ENCODE measurements at places on chromosomes 2 and 18. TPM values are rescaled to one million over a fixed set of nuclear protein-coding genes. Genes with fewer than 3 reads are reported as not detected.

DNA sequence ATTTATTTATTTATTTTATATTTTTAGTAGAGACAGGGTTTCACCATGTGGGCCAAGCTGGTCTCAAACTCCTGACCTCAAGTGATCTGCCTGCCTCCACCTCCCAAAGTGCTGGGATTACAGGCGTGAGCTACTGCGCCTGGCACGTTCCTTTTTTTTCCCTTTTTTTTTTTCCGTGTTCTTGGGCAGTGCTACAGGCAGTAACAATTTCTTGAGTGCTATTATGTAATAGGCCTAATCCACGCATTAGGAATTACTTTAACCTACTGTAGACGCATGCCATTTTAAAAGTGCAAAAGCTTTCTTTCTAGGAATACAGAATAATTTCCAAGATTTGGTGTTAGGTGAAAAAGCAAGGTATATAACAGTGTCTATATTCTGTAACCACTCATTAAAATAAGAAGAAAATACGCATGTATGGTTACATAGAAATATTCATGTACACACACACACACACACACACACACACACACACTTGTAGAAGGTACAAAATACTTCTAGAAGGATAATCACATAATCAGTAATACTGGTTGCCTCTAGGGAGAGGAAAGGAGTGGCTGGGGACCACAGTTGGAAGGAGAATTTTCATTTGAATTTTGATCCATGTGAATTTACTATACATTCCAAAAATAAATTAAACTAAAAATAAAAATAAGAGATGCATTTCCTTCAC is 92.3 kb downstream of the METTL8 start:
- DNase-seq = no peak
- H3K36me3 ChIP-seq = no peaks in the 10 kb centered on the region
- no peaks in the 10 kb centered on the region for H3K4me1 ChIP-seq
- no peak overlapping the region for H3K4me3 ChIP-seq
- H3K27ac ChIP-seq = no peak overlapping the region
- H3K27me3 ChIP-seq = no peaks in the 10 kb centered on the region

DNA sequence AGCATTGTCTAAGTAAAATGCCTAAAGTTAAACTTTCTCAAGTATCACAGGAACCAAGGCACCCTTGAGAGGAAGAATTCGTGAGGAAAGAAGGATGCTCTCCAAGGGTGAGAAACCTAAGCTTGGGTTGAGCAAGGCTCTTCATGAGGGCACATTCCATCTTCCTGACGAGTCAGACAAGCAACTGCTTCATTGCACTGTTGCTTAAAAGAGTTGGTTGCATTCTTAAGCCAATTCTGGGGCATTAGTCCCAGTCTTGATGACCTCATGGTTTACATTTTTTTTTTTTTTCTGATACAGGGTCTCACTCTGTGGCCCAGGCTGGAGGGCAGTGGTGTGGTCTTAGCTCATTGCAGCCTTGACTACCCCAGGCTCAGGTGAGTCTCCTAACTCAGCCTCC is 237.5 kb downstream of the ACTR3 start:
- H3K27ac ChIP-seq = no peak overlapping the region
- H3K4me1 ChIP-seq = no peaks in the 10 kb centered on the region
- no peak overlapping the region for H3K4me3 ChIP-seq
- DNase-seq = no peak
- H3K27me3 ChIP-seq = no peaks in the 10 kb centered on the region

GRCh38 chr2:11941201-11942177 is 195.1 kb downstream of the LPIN1 start:
- no peak overlapping the region for H3K4me3 ChIP-seq
- no peaks in the 10 kb centered on the region for H3K36me3 ChIP-seq
- no peaks in the 10 kb centered on the region for H3K27me3 ChIP-seq
- no peak for DNase-seq

- H3K4me1 ChIP-seq = no peaks in the 10 kb centered on the region
- H3K27me3 ChIP-seq = no peaks in the 10 kb centered on the region
- H3K27ac ChIP-seq = no peak overlapping the region
- no peak overlapping the region for H3K4me3 ChIP-seq
- DNase-seq = no peak
Observed at GRCh38 chr2:46379213-46380037, 82.2 kb downstream of the EPAS1 start.

- H3K4me1 ChIP-seq = no peaks in the 10 kb centered on the region
- H3K27me3 ChIP-seq = no peaks in the 10 kb centered on the region
- DNase-seq = no peak
- no peaks in the 10 kb centered on the region for H3K36me3 ChIP-seq
Observed at GRCh38 chr2:179226961-179227259, 37.7 kb downstream of the SESTD1 start.

CCDC102B gene
- 4.8 TPM for total RNA-seq

DSG1 gene
- not detected for total RNA-seq

DNA sequence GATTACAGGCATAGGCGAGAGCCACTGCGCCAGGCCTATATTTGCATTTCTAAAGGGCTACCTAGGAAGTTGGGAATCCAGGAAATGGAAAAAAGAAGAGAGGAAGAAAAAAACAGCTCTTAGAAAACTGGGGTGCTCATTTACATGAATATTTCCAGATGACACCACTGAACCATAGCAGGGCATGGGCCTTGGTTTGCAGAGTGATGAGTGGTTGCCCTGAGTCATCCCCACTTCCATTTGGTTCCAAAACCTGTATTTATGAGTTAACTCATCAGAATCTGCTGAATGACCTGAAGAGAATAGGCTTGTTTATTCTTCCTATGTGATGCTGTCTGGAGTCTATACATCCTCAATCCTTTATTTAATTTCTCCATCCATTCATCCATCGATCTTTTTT is 36.2 kb downstream of the EHD3 start:
- no peak for DNase-seq
- H3K27ac ChIP-seq = no peak overlapping the region
- no peaks in the 10 kb centered on the region for H3K36me3 ChIP-seq
- H3K27me3 ChIP-seq = no peaks in the 10 kb centered on the region
- no peaks in the 10 kb centered on the region for H3K4me1 ChIP-seq

UBXN4 gene
- total RNA-seq = 149 TPM

DNA sequence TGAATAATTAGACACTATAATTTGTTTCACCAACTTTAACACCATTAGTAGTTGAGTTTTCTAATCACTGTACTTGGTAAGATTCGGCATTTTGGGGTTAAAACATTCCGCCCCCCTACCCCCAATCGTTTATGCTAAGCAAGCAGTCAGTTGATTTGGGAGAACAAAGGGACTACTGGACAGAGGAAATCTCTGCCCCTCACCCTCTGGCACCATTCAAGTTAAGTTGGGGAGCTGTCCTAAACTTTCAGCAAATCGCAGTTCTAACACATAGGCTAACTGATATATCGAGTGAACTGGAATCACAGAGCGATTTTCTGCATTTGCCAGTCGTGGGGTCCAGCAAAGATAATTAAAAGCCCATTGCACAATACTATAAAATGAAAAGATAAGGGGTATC is 5.6 kb downstream of the KLF7 start:
- no peaks in the 10 kb centered on the region for H3K36me3 ChIP-seq
- H3K4me1 ChIP-seq = peaks cover 42% of the 10 kb centered on the region
- H3K27me3 ChIP-seq = no peaks in the 10 kb centered on the region
- DNase-seq = no peak

GRCh38 chr2:98519851-98520250 is 75.2 kb downstream of the INPP4A start:
- H3K36me3 ChIP-seq = peaks cover 27% of the 10 kb centered on the region
- DNase-seq = no peak
- H3K27me3 ChIP-seq = no peaks in the 10 kb centered on the region
- peaks cover 32% of the 10 kb centered on the region for H3K4me1 ChIP-seq
- H3K27ac ChIP-seq = no peak overlapping the region

DNA sequence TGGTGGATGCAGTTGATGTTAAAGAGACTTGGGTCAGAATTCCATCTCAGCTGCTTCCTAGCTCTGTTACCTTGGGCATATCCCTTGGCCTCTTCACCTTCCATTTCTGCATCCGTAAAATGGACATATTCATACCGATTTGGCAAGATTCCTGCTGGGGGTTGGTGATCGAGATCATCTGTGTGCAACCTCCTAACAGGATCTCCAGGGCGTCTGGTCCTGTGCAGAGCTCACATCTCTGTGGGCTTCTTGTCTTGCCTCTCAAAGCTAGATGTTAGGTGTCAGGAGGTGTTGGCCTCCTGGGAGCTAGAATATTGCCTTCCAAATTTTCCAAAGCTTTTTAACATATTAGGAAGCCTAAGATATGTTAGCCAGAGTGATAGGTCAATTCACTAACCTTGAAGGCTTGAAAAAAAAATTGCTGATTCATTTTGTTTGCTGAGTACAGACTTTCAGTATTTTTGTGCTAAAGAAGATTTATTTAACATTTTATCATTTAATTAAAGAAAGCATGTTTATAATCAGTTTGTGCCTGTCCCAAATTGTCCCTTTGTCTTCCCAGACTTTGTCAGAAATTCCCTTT is 69.7 kb upstream of the ZNF516 start:
- H3K4me1 ChIP-seq = no peaks in the 10 kb centered on the region
- H3K27ac ChIP-seq = no peak overlapping the region
- H3K27me3 ChIP-seq = no peaks in the 10 kb centered on the region

DNA sequence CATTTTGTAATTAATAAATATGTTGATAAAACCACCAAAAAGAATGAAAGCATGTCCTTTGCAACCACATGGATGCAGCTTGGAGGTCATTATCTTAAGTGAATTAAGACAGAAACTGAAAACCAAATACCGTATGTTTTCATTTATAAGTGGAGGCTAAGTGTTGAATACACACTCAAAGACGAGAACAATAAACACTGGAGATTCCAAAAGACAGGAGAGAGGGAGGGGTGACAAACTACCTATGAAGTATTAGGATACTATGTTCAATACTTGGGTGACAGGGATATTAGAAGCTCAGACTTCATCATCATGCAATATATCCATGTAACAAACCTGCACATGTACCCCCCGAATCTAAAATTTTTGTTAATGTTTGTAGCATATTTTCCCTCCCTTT is 7.0 kb downstream of the ERLEC1 start:
- H3K27me3 ChIP-seq = no peaks in the 10 kb centered on the region
- no peak overlapping the region for H3K27ac ChIP-seq
- no peak for DNase-seq
- H3K4me1 ChIP-seq = no peaks in the 10 kb centered on the region

DNA sequence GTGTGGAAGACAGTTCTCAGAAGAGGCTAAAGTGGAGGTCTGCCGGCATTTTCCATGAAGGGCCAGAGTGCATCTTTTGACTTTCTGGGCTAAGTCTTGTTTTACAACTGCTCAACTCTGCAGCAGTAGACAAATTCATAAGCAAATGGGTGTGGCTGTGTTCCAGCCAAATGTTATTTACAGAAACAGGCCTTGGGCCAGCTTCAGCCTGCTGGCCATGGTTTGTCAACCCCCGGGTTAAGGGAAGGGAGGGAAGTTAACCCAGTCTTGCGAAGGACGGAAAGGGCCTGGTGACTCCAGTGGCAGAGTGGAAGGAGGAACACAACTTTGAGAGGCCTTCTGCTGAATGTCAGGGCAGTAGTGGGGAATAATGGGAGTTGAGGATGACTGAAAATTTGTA is 34.3 kb upstream of the NCKAP5 start:
- H3K4me3 ChIP-seq = no peak overlapping the region
- H3K27ac ChIP-seq = no peak overlapping the region
- no peaks in the 10 kb centered on the region for H3K36me3 ChIP-seq
- H3K4me1 ChIP-seq = no peaks in the 10 kb centered on the region
- no peaks in the 10 kb centered on the region for H3K27me3 ChIP-seq

- no peaks in the 10 kb centered on the region for H3K36me3 ChIP-seq
- H3K4me3 ChIP-seq = no peak overlapping the region
- no peaks in the 10 kb centered on the region for H3K27me3 ChIP-seq
- DNase-seq = no peak
- H3K27ac ChIP-seq = no peak overlapping the region
Observed at GRCh38 chr2:189527812-189528592, 52.6 kb downstream of the SLC40A1 start.

GRCh38 chr18:8413751-8414150 is 195.5 kb upstream of the RAB12 start:
- no peaks in the 10 kb centered on the region for H3K4me1 ChIP-seq
- H3K4me3 ChIP-seq = no peak overlapping the region
- no peaks in the 10 kb centered on the region for H3K27me3 ChIP-seq
- DNase-seq = no peak

DNA sequence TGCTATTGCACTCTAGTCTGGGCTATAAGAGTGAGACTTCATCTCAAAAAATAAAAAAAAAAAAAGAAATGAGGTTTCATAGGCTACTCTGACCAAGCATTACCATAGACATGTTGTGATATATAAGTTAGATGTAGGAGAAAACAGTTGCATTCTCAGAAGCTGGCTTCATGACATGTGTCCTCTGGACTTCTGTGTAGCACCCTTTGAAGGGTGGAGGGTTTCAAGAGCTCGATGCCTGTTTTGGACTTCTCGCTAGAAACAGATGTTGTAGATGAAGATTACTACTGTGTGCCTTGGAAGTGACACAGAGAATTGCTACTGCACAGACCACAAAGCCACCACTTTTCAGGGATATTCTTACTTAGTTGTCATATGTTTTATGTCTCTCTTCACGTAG is 91.0 kb downstream of the TMEM247 start:
- DNase-seq = no peak
- no peak overlapping the region for H3K27ac ChIP-seq
- no peaks in the 10 kb centered on the region for H3K27me3 ChIP-seq
- H3K36me3 ChIP-seq = no peaks in the 10 kb centered on the region
- no peaks in the 10 kb centered on the region for H3K4me1 ChIP-seq

CD8B2 gene
- not detected for total RNA-seq

GRCh38 chr2:159195697-159196096 is 90.8 kb downstream of the WDSUB1 start:
- H3K4me3 ChIP-seq = no peak overlapping the region
- H3K36me3 ChIP-seq = no peaks in the 10 kb centered on the region
- H3K27me3 ChIP-seq = no peaks in the 10 kb centered on the region
- no peak for DNase-seq
- no peak overlapping the region for H3K27ac ChIP-seq
- H3K4me1 ChIP-seq = no peaks in the 10 kb centered on the region

Data from naive thymus-derived CD4-positive, alpha-beta T cell (primary cell).